ENCODE measurements at places on chromosomes 3 and 15. TPM values are rescaled to one million over a fixed set of nuclear protein-coding genes. Genes with fewer than 3 reads are reported as not detected.

- DNase-seq, result peak; percentile 53
- H3K27ac ChIP-seq, result peak overlapping the region; percentile 51
- H3K36me3 ChIP-seq, result no peaks in the 10 kb centered on the region
- H3K4me3 ChIP-seq, result no peak overlapping the region
- H3K4me1 ChIP-seq, result peaks cover 13% of the 10 kb centered on the region
- no peaks in the 10 kb centered on the region for H3K27me3 ChIP-seq
These were observed 15.6 kb downstream of the SMAD3 start for GRCh38 chr15:67080900-67081431.

DNA sequence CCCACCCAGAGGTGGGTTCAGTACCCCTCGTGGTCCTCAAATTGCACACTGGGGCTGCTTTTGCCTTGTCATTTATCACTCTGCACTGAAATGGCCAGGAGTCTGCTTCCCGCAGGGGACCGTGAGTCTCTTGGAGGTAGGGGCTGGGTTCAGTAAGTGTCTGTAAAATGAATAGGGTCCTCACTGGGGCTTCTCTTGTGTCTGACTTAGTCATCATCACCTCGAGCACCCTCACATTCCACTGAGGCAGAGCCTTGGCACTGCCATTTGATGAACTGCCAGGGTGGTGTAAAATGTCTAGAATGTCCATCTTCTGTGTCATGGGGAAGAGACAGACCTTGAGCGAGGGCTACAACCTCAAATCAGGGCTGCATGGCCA, 61.0 kb upstream of the RYK start:
- no peak for DNase-seq
- no peak overlapping the region for H3K4me3 ChIP-seq
- H3K4me1 ChIP-seq, result peaks cover 10% of the 10 kb centered on the region
- H3K27ac ChIP-seq, result peak overlapping the region; percentile 95

GRCh38 chr3:143471705-143472104, 352.1 kb downstream of the CHST2 start:
- H3K36me3 ChIP-seq, result no peaks in the 10 kb centered on the region
- H3K4me3 ChIP-seq, result no peak overlapping the region
- H3K27ac ChIP-seq, result no peak overlapping the region
- no peaks in the 10 kb centered on the region for H3K4me1 ChIP-seq
- no peaks in the 10 kb centered on the region for H3K27me3 ChIP-seq

- no peaks in the 10 kb centered on the region for H3K27me3 ChIP-seq
- H3K27ac ChIP-seq, result no peak overlapping the region
- no peak for DNase-seq
- no peaks in the 10 kb centered on the region for H3K36me3 ChIP-seq
These were observed 560.7 kb upstream of the ROBO2 start for GRCh38 chr3:76479161-76479650.

Gene SPATA12
- total RNA-seq, result 2.9 TPM

All from uterus (tissue), 4 donors.